CMK (cell line): ENCODE measurements at places on chromosomes 16 and 17.
A peak's percentile ranks its signal among the peaks of the same experiment; 100 is the strongest.

DNA sequence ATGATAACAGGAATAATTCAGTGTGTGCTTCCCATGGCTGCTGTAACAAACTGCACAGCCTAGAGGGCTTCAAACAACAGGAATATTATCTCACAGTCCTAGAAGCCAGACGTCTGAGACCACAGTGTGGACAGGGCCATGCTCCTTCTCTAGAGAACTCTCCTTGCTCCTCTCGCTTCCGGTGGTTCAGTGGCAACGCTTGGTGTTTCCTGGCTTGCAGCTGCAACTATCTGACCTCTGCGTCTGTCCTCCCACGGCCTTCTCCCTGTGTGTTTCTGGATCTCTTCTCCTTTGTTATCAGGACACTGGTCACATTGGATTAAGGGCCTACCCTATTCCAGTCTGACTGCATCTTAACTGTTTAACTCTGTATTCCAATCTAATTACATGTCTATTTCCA is 414.3 kb downstream of the MAF start:
- no peak for DNase-seq

GRCh38 chr16:10762336-10763016 is 18.8 kb downstream of the NUBP1 start:
- DNase-seq, result no peak

DNA sequence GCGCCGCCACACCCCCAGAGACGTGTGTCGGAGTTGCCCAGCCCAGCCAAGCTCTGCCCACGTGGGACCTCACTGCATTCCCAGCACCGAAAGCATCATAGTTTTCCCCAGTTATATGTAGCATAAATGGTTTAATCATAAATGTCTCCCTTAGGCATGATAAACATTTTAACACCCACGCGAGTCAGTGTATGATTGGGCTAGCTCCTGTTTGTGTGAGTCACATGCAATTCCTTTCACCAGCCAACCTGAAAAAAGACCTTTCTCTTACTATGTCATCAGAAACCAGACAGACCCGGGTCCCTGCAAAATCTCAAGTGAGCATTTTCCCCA is 9.2 kb downstream of the TAF1C start:
- no peak for DNase-seq

DNA sequence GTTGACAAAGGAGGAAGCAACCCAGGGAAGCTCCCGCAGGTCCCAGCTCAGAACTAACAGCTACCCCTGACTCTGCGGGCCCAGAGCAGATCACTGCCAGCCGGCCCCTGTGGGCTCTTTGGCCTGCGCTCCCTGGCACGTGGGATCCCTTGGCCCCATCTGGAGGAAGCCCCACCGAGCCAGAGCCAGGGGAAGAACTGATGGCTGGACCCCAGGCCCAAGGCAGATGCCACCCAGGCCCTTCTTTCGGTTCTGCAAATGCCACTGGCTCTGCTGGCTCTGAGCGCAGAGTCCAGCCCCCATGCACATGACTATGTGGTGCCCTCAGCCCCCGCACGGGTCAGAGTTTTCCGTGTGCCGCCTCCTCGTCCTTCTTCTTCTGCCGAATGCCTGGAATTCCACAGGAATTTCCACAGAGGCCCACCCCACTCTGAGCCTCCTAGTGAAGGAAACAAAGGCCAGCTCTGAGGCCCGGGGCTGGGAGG is 35.8 kb upstream of the SNN start:
- no peak for DNase-seq

DNA sequence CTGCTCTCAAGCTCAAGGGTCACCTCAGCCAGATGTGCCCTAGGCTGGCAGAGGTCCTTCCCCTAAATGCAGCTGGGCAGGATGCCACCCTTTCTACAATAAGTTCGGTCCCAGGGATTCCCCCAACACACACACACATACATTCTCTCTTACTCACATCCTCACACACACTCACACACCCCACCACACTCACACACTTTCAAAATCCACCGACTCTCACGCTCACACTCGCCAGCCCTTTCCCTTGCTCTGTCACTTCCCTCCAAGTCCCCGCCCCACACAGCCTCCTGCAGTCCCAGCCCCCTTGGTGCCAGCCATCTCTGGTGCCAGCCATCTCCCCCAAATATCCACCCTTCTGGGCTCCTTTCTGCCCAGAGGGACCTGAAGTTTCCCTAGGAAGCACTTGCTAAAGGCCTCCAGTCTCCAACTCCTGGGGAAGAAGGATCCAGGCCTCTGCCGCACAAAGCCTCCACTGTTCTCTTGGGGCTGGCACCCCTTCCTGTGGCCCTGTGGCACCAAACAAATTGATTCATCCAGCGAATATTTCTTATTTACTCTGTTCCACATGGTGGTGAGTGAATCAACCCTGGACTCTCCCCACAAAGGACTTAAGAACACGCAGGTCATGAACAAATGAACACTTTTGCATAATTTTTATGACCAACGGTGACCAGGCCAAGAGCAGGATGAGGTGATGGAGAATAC is 3.8 kb upstream of the USP36 start:
- DNase-seq, result no peak

- DNase-seq, result peak; percentile 92
These were observed at the start of gene GRN for GRCh38 chr17:44344939-44345453. GRN (plus strand) TSS chr17:44345302; CDS start chr17:44349165, 3,863 bp downstream.

DNA sequence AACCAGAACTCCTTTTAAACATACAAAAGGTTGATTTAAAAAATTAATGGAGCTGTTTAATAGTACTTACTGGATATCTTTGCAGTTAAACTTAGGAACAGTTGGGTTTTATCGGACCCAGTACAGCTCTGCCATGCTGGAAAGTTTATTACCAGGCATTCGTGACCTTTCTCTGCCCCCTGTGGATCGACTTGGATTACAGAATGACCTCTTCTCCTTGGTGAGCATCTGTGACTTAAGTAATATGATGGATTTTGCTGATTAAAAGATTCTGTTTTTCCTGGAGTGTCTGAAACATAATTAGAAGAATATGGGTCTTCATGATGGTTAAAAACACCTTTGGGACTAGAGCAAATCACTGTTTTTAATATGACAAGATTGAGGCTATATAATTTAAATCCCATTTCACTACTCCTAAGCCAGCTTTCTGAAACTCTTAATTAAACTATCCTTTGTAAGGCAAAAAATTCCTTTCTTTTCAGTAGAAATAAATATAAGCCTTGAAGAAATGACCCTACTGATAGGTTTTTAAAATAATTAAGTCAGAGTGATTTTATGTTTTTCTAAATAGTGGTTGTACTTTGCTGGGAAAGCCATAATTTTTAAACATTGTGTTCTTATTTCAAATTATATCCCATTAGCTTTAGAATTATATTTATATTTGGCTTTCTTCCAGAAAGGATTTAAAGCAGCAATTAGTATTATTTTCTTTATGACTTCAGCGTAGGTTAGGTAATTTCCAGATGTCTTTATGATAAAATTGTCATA is 45.7 kb upstream of the KPNB1 start:
- DNase-seq, result no peak

- DNase-seq, result no peak
These were observed 52.7 kb upstream of the AKAP1 start for GRCh38 chr17:57032343-57032742.

- no peak for DNase-seq
These were observed 4.5 kb upstream of the JPT2 start for GRCh38 chr16:1673424-1674151.

- no peak for DNase-seq
These were observed 34.7 kb downstream of the BAHCC1 start for GRCh38 chr17:81429821-81430551.

GRCh38 chr17:39755554-39756379 is 18.0 kb downstream of the GRB7 start:
- no peak for DNase-seq

DNA sequence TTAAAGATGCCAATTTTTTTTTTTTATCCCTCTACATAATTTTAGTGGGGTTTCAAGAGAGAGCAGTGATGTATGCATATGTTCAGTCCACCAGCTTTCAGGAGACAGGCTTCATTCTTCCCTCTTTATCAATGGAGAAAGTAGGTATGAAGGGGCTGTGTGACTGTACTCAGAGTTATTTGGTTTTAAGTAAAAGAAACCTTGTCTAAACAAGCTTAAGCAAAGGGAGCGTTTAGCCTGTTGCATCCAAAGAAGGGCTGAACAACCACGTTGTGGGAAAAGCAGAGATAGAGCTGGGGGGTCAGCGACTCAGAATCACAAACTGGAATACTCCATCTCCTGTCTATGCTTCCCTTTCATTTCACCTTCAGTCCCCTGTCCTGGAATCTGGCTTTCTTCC is 50.4 kb upstream of the HAS3 start:
- no peak for DNase-seq

DNA sequence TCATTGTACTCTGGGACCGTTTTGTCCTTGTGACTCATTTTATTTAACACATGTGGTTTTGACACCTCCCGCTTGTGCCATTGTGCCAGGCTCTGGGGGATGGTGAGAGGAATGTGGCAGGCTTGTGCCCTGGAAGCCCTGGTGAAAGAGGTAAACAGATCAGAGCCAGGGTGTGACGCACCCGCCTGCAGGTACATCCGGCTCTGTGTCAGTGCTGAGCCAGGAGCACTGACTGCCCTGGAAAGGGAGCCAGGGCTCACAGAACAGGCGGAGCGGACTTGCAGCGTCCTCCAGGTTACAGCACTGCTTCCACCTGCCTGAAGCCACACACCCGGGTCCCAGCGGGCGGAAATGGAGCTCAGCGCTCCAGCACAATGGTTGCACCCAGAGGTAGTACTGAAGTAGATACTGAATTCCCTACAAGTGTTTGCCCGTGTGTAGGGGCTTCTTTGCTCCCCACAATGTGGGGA is 30.6 kb downstream of the CDRT15 start:
- no peak for DNase-seq

DNA sequence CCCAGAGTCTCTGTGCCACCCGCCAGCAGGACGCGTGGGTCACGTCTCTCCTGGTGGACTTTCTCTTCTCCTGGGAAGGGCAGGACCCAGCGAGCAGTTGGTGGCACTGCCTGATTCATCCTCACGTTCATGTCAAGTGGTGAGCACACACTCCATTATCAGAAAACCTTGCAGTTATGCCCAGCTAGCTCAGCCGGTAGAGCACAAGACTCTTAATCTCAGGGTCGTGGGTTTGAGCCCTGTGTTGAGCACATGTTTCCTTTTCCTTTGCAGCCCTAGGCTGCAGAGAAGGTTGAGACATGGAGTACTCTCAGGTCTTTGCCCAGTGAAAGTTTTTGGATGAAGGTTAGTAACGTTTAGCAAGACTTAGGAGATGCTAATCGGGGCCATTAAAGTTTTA is 8.0 kb downstream of the OR1F1 start:
- no peak for DNase-seq

DNA sequence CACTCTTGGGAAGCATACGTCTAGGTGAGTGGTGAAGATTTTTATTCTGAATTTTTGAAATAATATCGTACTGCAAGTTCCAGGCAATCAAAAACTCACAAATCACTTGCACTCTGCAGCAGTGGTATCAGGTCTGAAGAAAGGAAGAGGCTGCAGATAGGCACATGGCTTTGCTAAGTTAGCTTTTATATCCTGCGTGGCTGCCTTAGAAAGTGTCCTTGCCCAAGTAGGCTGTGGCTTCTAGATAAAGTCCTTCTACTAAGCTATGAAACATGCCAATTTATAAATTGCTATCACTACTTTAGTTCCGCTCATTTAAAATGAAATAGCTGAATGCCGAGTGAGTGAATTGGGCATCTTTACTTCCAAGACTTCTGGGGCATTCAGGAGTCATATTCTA is 17.9 kb downstream of the WWOX start:
- no peak for DNase-seq

- DNase-seq, result no peak
These were observed 59.1 kb upstream of the SMIM36 start for GRCh38 chr17:55570391-55570790.

GRCh38 chr17:17298108-17298507 is 5.1 kb upstream of the NT5M start:
- DNase-seq, result no peak

GRCh38 chr16:75351183-75351582 is 82.1 kb downstream of the CFDP1 start:
- DNase-seq, result no peak

GRCh38 chr17:49708515-49709183 is 885 bp upstream of the SLC35B1 start:
- DNase-seq, result peak; percentile 74

DNA sequence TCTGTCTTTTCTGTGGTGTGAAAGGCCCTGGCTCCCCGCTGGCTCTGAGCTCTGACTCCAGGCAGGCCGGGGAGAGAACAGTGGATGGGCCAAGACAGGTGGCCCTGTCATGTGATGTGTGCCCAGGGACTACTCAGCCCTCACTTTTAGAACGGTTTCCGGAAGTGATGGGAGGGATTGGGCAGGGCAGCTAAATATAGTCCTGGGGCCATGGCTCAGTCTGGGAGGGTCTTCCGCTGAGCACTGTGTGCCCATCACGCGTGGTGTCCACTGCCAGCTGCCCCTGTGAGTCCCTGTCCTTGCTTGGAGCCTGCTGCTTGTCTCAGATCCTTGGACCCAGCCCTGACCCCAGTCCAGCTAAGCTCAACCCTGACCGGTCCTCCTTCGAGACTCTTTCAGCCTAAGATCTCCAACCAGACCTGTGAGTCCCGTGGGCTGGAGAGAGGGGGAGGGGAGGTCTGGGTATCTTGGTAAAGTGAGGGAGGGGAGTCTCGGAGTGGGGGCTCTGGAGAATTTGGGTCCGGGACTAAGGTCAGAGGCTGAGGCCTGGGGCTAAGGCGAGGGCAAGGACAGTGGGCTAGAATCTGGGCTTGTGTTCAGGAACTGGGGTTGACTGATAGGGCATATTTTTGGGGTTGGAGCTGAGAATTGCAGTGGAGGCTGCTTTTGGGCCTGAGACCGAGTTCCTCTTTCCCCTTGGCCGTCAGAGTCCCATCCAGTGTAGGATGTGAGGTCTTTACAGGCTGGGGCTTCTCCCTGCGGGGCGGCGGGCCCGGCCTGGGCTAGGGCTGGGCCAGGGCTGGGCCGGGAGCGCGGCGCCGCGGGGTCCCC is at the start of gene TRIM72:
TSS of gene TRIM72 (plus strand) at position 243 of the 831 bp plus-strand sequence. CDS start 620 bp downstream, outside the sequence.
- no peak for DNase-seq

GRCh38 chr17:47956791-47957590 is 692 bp downstream of the PRR15L start:
- DNase-seq, result no peak

DNA sequence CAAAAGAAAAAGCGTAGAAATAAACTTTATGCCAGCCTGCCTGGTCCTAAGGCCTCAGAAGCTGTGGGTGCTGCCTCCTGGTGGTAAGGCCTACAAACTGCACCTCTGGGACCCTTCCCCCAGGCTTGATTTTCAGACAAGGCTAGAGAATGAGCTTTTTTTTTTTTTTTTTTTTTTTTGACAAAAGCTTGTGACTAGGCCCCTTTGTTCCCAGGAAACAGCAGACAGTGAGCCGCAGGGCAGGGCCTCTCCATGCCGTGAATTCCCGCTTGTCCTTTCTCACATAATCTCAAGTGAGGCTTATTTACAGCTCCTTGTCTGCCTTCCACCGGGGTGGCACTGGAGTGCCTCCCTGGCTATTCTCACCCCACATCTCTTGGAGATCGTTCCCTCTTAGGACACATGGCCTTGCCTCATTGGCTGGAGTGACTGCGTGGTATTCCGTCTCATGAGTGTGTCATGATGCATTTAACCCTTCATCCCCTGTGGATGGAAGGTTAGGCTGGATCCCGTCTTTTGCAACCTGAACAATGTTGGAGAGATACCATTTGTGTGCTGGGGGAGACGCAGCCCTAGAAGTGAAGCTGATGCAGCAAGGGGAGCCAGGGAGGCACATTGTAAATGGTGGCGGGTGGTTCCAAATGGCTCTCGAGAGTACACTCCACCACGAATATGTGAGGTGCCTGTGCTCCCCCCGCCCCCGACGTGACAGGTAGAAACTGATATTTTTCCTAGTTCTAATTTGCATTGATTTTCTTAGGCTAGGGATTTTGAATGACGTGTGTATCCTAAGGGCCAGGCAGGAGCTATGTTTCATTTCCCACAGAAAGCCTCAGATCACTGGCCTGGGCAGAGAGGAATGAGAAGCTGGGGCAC is 49.6 kb downstream of the USP22 start:
- peak; percentile 43 for DNase-seq

- DNase-seq, result no peak
These were observed 338.5 kb downstream of the UTP18 start for GRCh38 chr17:51598824-51599223.
